ENCODE measurements at places on chromosomes 11 and 22.

GRCh38 chr22:26883393-26883792 is 226.0 kb downstream of the MIAT start:
- no peak for DNase-seq

- no peak for DNase-seq
These were observed 3.5 kb upstream of the ARFGAP2 start for GRCh38 chr11:47180006-47180787.

- no peak for DNase-seq
These were observed 61.0 kb upstream of the GLYATL1B start for GRCh38 chr11:59025097-59025496.

DNA sequence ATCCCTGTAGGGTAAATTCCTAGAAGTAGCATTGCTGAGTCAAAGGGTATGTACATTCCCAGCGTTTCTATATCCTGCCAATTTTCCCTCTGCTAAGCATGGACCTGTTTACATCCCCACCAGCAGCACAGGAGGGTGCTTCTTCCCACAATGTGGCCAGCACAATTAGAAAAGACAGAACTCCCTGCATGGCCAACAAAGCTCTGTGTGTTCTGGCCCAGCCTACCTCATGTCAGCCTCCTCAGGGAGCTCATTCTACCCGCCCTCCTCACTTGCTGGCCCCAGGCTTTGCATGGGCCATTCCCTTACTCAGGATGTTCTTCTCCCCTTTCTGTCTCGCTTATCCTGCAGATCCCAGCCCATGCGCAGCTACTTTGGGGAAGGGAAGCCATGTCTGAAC is 186.1 kb downstream of the DSCAML1 start:
- DNase-seq = peak; percentile 25

GRCh38 chr22:48779661-48780596 is 1047.7 kb downstream of the BRD1 start:
- DNase-seq = peak; percentile 64

DNA sequence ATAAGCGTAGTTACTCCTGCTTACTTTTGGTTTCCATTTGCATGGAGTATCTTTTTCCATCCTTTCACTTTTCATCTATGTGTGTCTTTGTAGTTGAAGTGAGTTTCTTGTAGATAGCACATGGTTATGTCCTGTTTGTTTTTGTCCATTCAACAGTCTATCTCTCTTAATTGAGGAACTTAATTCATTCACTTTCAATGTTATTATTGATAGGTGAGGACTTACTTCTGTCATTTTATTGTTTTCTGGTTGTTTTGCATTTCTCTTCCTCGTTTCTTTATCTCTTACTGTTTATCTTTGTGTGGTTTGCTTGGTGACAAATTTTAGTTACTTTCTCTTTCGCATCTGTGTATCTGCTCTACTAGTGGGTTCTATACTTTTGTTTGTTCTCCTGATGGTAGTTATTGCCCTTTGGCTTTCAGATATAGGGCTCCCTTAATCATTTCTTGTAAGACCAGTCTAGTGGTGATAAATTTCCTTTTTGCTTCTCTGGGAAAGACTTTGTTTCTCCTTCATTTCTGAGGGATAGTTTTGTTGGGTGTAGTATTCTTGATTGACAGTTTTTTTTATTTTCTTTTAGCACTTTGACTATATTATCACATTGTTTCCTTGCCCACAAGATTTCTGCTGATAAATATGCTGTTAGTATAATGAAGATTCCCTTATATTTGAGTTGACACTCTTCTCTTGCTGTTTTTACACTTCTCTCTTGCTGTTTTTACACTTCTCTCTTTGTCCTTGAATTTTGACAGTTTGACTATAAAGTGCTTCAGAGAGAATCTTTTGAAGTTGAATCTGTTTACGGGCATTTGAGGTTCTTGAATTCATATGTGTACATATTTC is 9.0 kb upstream of the RAG1 start:
- no peak for DNase-seq

DNA sequence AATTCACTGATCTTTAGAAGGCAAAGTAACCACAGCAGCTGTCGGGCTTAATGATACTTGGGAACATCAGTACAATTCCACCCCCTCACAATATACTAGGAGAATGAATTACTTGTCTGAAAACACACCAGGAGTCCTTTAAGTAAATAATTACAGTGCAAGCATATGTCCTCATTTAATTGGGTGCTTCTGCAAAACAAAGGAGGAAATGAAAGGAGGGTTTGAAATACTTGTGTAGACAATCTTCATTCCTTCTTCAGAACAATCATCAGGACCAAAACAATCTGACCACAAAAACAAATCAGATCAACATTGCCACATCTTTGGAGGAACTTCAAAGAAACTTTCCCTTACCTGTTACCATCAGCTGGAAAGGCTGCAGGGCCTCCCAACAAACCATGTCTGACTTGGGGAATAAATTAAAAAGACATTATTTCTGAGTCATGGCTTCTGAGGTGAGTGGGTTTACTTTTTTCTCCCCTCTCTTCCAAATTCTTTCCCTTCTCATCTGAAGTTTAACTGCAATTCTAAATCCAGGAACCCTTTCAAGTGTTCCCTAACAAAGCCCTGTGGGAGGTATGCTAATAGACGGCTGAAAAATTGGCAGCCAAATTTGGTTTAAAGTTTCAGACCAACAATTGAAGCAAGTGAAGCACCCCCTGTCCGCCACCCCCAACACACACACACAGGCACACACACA is 12.5 kb upstream of the CCDC117 start:
- no peak for DNase-seq

GRCh38 chr22:45882881-45883810 is 93.8 kb downstream of the WNT7B start:
- peak; percentile 68 for DNase-seq

GRCh38 chr11:90288212-90288821 is 65.5 kb upstream of the CHORDC1 start:
- DNase-seq = no peak

DNA sequence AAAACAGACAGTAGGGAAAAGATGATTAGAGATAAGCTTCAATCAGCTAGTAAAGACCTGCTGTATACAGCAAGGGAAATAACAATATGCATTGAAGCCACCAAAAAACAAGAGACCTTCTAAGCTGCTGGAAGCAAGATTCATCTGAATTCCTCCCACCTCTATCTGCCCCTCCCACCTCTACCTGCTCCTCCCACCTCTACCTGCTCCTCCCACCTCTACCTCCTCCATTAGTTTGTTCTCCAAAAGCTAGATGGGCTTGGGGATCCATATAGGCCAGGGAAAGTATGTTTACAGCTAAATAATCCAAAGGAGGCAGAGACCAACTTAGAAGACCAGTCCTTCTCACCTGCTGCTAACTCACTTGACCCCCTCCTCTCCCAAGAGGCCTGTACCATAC is 33.2 kb downstream of the PAK1 start:
- DNase-seq = no peak

GRCh38 chr11:19728436-19728835 is 15.8 kb downstream of the NAV2 start:
- DNase-seq = no peak

- DNase-seq = peak; percentile 76
These were observed 117.5 kb downstream of the FEZ1 start for GRCh38 chr11:125378571-125378970.

- no peak for DNase-seq
These were observed 64.1 kb upstream of the WNT11 start for GRCh38 chr11:76270389-76270788.

DNA sequence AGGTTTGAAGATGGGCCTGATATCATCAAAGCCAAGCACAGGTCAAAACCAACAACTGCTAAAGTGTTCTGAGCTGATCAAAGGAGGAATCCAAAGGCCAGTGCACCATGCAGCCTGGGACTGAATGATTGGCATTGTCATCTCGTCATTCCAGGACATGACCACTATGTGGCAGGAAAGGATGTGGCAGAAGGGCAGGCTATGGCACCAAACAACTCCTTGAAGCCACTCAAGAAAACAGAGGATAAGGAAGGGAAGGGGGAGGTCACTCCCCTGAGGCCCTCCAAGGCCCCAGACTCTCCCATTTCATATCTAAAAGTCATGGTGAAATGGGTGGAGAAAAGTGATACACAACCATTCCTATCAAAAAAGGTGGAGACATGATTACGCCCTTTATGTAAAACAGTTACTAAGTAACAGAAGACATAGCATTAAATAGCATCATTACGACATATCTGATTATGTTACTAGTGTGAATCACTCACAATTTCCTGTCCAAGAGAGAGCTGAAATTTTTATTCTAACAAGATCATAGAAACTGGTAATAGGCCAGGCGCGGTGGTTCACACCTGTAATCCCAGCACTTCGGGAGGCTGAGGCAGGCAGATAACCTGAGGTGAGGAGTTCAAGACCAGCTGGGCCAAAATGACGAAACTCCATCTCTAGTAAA is 49.3 kb downstream of the AHNAK start:
- DNase-seq = no peak

DNA sequence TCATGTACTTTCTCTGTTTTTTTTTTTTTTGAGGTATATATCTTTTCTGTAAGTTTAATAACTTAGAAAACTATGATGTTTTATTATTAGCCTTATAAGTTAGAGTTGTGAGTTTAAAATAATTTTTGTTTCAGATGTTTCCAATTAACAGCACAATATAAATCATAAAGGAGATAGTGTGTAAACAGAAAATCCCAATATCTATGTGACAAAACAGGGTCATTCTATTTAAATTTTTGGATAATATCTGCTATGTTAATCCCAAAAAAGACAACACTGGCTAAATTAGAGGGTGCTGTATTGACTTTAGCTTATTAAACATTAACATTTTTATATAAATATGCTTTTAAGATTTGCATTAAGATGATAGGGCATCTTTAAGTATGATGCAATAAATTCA is 318.1 kb upstream of the CTSC start:
- DNase-seq = no peak

DNA sequence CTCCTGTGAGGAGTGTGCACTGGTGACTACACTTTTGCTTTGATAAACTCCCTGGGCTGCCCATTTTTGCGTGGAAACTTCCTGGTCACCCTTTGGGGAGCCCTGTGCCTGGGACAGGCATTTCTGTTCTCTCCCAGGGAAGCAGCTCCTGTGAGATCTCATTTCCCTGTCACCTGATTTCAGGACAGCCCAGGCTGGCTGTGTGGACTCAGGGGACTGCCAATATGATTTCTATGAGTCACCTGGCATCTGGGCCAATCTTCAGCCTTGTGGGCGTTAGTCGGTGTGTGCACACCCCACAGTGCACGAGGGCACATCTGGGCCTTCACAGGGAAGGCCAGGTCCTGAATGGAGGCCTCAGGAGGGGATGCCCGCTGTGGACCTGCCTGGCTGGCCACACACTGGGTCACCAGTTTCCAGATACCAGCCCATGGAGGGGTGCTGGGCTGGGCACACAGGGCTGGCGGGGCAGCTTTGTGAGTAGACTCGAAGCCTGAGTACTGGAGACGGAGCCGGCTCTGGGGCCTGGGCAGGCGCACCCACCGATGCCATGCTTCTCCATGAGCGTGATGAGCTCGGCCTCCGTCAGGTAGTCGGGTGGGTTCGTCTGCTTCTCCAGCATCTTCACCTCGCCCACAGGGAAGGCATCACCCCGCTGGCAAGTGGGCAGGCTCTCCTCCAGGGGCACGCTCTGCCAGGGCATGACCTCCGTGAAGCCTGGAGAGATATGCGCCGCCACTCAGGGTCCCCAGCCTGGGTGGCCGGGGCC is 9.4 kb upstream of the PPM1F start:
- no peak for DNase-seq

GRCh38 chr22:33772745-33773144 is 147.5 kb downstream of the LARGE1 start:
- no peak for DNase-seq

GRCh38 chr11:99601179-99601578 is 580.4 kb downstream of the CNTN5 start:
- no peak for DNase-seq

DNA sequence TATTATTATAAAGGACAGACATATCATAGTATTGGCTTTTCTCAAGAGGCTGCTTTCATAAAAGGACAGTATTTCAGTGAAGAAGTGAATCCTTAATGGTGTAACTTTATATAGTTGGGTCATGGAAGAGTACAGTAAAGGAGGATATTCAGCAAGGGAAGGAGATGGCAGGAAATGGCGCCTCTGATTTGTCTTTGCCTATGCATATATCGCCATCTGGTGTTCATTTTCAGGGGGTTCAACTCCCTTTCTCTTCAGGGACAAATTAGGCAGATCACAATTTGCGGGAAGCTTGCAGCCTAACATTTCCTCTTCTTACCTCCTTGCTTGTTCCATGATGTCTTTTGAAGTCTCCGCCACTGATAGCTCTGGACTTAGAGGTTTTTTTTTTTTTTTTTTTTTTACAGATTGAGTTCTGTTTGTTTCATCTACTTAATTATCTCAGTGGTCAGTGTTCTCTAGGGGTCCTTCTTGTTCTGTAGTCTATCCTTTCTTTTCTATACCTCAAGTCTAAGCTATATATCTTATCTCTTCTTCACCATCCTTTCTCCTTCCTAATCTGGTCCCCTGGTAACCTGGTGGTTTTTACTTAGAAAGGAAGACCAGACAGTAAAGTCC is 21.8 kb upstream of the RRM1 start:
- DNase-seq = no peak

DNA sequence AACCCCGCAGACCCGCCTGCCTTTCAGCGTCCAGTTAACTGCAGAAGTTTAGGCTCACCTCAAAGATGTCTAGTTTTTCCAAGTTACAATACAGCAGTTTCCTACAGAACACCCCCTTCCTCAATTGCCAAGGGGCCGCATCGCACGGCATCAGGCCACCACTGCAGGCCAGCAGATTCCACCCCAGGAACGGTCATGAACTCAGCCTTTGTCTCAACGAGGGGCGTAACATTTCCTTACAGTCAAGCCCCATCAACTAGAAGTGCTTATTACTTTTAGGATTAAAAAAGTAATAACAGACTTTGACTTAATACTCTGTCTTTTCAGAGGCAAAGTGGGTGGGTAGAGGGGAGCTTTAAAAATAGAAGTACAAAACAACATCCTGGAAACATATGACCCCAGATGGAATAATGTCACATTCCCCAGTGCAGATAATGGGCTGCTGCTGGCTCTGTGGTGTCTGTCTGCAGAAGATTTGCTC is 36.3 kb downstream of the PPP2R1B start:
- DNase-seq = no peak

GRCh38 chr11:14336507-14337503 is 22.2 kb downstream of the RRAS2 start:
- DNase-seq = no peak

DNA sequence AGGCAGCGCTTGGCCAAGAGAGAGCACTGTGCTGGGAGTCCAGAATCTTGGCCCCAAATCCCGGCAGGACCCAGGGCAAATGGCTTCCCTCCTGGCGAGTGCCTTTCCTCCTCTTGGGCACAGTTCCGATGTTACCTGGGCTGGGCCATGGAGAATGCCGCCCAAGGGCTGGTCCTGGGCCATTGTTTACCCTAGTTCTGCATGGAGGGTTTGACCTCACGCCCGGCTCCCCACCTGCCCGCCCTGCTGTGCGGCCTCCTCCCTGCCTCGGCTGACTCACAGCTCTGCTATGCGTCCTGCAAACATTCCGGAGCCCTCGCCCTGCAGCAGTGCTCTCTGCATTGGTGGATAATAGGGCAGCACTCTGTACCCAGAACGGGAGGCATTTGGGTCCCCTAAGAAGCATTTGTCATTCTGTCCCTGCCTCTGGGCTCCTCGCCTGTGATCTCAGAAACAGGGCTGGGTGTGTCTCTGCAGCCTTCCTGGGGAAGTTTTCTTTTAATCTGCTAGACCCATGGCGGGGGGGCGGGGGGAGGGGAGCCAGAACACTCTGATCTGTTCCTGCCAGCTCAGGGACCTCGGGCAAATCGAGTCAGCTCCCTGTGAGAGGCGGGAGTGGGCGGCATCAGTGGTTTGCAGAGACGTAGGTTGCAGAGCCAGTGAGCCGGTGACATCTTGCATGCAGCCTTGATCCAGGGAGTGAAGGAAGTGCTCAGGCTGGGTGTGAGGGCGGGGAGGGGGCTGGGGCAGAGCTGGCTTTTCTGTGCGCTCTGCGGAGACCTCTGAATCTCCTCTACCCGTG is 32.9 kb upstream of the SMIM38 start:
- DNase-seq = peak; percentile 84

GRCh38 chr11:93526641-93527583 is 16.3 kb downstream of the SMCO4 start:
- no peak for DNase-seq
